ENCODE measurements at places on chromosomes 12 and 14. TPM values are rescaled to one million over a fixed set of nuclear protein-coding genes. Genes with fewer than 3 reads are reported as not detected.
A peak's percentile ranks its signal among the peaks of the same experiment; 100 is the strongest.

GRCh38 chr12:25250744-25251730, at the start of gene KRAS:
Gene KRAS, minus strand, starts transcription at chr12:25250929.
- DNase-seq, result peak; percentile 99

DNA sequence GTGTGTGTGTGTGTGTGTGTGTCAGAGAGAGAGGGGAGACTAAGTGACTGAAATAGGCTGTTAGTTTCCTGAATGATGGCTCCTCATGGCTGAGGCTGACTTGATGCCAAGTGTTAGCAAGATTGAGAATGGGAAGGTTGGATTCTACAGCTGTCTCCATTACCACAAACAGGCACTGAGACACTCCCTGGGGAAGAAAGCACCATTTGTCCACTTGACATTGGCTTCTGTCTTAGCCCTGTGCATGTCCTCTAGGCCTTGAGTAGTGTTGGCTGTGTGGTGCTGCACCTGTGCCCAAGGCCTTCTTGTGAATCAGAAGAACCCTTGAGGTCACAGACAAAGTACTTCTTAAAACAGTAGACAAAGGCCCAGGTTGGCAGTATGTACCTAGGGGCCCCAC, 15.6 kb downstream of the ERG28 start:
- DNase-seq, result no peak

TMEM179 gene
- total RNA-seq, result not detected

DNA sequence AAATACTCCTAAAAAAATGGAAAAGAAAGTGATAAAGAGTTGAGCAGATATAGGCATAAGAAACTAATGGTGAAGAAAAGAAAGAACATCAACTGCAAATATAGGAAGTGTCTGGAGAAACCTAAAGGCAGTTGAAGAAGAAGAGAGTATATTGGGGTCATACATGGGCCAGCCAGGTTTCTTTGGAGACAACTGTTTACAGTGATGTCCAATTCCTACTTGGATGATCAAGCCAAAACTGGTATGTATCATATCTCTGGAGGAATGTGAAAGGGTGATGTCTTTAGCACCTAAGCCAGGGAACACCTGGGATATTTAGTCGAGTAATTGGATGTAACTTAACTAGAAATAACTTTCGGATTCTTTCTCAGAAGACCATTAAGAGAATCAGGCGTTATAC, 129.3 kb upstream of the FLRT2 start:
- DNase-seq, result no peak

GRCh38 chr14:97077253-97077653, 280.1 kb downstream of the VRK1 start:
- no peak for DNase-seq

GRCh38 chr14:21070610-21071224, 613 bp downstream of the ARHGEF40 start:
- peak; percentile 37 for DNase-seq

GRCh38 chr14:23719225-23719985, 83.2 kb downstream of the DHRS2 start:
- DNase-seq, result no peak

- DNase-seq, result peak; percentile 80
Measured at GRCh38 chr14:28830115-28830534, 63.5 kb downstream of the FOXG1 start.

GRCh38 chr14:37197421-37198272, at the start of gene MIPOL1:
Gene MIPOL1, plus strand, starts transcription at chr14:37197937. Its CDS starts 49,952 bp downstream, at chr14:37247889.
- DNase-seq, result peak; percentile 82

DNA sequence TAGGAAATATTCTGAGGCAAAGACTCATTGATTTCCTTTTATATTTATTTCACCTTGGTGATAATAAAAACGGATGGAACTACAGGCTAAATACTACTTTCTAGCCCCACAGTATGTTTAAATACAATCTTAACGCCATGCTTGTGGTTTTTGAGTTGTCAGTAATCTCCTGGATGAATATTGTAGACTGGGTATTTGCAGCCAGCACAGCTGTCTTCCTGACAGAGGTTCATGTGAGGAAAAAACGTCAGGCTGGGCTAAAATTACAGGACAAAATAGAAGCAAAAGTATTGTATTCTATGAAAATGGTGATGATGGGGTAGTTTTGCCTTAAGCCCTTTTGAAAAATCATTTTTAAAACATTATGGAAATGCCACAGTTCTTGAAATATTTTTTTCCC, 140.9 kb downstream of the CCDC91 start:
- DNase-seq, result peak; percentile 22

GRCh38 chr14:78593949-78594348, 423.8 kb downstream of the NRXN3 start:
- DNase-seq, result no peak

DNA sequence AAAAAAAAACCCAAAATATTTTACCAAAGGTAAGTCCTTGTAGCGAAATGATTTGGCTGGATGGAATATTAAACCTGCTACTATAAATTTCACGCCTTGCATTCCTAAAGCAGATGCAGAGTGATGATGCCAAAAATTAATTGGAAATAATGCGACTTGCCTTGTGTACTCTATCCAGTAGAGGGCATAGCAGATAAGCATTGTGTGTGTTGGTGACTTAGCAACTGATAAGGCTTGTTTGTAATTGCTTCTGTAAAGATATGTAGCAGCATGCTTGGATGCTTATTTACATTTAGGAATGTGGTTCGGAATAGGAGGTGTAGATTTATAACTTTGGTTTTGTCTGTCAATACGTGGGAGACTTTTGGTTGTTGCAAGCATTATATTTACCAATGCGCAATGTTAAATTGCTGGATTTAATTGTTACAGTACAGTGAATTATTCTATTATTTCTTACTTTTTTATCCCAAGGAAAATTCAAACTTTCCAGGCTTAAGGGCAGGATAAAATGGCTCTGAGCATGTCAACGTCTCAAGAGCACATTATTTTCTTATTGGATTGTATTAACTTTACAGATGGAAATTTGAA, 80.5 kb downstream of the TMEM260 start:
- peak; percentile 55 for DNase-seq

DNA sequence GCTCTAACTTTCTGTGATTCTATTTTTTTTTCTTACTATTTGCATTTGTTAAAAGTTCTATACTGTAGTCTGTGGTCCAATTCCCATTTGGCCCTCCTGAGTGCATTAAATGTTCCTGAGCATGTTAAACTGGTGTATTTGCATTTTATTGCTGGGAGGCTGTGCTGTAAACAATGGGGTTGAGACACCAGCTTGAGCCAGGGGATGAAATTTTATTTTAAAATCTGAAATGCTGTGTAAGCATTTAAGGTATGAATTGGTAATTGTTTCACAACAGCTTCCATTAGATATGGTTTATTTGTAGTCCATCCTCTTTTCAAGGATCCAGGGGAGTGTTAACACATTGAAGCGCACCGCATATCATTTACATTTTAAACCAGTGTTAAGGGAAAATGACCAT, 89.9 kb upstream of the RFX4 start:
- DNase-seq, result no peak

DNA sequence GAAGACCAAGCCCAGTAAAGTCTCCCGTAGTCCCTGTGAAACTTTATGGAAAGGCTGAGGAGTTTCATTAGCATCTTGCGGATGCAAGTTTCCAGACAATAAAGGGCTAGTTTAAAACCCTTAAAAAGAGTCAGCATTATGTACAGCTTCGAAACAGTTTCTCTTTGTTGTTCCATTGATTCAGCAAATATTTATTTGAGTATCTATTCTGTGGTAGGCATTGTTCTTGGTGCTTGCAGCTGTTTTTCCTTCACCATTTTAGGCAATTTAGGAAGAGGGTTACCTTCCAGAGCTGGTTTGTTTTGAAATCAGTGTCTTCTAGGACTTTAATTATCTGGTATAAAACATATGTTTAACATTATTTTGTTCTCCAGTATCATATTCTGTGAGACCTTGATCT, 1.5 kb downstream of the SLIRP start:
- no peak for DNase-seq

- DNase-seq, result no peak
Measured at GRCh38 chr12:52537101-52537500, 15.8 kb downstream of the KRT71 start.

DNA sequence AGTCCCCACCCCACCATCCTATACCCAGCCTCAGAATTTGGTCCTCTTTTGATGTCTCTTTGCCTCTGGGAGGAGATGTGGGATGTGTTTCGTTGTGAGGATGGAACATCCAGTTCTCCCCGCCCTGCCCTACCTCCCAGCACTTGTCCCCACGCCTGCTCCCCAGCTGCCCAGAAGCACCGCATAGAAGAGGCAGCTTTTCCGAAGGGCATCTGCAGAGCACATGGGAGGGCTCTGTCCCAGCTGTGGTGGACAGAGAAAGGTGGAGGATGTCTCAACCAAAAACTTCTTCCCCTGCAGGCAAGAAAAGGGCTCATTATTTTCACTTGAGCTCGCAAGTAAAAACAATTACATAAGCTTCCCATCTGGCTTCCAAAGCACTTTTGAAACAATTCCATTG, 302.6 kb downstream of the PCNX1 start:
- peak; percentile 49 for DNase-seq

DNA sequence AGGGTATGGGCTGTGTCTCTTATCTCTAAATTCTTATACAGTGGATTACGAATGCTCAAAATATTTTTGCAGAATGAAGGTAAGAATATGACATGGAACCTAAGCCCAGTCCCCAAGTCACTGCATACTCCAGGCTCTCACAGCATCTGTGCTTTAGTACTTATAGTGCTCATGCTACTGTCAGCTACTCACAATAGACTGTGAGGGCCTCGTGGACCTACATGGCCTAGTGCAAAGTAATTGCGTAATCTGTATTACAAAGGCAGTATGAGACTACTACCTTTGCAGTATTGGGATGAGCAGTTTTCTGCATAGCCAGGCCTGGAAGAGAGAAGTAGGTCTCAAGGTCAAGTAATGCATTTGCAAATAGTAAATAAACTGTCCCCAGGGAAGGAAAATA, 27.9 kb downstream of the VWF start:
- DNase-seq, result no peak

CIROP gene
- not detected for total RNA-seq

DNA sequence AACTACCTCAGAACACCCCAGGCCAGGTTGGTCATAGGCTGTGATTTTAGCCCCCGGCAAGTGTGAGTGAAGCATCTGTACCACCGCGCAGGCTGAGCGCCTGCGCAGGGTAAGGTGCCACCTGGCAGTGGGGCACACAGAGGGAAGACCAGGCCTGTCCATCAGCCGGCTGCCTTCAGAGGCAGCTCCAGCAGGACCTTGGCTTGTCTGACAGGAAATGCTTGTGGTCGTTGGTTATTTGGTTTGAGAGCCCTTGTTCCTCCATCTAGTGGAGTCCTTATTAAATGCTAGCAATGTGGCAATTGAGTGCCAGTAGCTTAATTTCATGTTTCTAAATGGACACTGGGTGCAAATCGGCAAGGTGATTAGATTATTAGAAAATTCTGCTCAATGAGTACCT, 27.5 kb downstream of the SLC25A29 start:
- peak; percentile 65 for DNase-seq

GYS2 gene
- not detected for total RNA-seq

GRCh38 chr14:65564370-65564769, 151.8 kb downstream of the FUT8 start:
- no peak for DNase-seq

DNA sequence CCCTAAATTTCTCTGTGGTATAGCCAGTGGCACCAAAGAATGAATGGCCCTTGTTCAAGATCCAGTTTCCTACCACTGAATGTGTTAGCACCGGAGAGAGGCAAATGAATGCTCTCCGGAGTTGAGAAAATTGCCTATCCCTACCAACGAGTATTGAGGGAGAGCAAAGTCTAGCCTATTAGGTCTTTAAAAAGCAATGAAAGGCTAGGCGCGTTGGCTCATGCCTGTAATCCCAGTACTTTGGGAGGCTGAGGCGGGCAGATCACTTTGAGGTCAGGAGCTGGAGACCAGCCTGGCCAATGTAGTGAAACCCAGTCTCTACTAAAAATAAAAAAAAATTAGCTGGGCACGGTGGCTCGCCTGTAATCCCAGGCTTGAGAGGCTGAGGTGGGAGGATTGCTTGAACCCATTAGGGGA, 898 bp upstream of the RAB15 start:
- no peak for DNase-seq

FBLN5 gene
- 77.7 TPM for total RNA-seq

DNA sequence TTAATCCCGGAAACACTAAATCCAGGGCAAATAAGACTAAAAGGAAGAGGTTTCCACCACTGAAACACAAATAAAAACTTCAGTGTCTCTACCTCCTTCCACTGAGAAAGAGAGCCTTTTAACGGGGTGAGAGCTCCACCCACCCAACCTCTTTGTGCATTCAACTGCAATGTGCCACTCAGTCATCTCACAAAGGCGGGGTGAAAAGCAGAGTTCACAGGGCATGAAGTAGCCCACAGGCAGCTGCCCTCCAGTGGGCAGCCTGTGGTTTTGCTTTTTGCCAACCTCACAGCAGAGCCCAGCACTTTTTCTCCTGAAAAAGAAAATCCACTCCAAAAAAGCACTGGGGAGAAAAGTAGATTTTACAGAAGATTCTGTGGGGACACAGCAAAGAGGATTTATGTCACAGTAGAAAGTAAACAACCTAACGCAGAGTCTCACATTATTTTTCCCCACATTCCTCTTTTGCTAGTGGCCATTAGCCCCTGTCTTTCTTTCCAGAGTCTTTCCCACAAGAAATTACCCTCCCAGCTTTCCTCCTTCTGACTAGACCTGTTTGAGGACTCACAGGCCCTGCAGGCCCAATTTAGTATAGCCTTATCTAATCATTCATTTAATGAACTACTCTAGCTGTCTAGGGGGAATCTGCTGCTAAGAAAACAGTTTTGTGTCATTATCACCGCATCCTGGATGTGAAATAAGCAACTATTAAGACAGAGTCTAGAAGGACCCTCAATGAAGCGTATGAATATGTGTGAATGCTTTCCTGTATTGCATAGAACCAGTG, 753.8 kb upstream of the FOXG1 start:
- no peak for DNase-seq

CHGA gene
- not detected for total RNA-seq

- no peak for DNase-seq
Measured at GRCh38 chr12:126718365-126718764, 1548.6 kb upstream of the TMEM132C start.

DNA sequence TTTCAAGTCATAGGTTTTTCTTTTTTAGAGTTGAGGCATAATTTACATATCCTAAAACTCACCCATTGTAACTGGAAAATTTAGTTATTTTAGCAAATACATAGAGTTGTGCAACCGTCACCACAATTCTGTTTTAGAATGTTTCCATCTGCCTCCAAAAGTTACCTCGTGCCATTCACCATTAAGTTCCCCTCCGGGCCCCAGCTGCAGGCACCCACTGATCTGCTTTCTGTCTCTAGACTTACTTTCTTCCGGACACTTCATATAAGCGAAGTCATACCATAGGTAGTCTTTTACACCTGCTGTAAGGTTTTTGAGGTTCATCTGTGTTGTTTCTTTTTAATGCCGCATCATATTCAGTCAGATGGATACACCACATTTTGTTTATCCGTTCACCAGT, 28.7 kb downstream of the PPP2R5C start:
- no peak for DNase-seq

ADGRD1 gene
- total RNA-seq, result under 0.01 TPM

Data from fibroblast of villous mesenchyme (primary cell).